ENCODE measurements at places on chromosomes 13 and 19.

DNA sequence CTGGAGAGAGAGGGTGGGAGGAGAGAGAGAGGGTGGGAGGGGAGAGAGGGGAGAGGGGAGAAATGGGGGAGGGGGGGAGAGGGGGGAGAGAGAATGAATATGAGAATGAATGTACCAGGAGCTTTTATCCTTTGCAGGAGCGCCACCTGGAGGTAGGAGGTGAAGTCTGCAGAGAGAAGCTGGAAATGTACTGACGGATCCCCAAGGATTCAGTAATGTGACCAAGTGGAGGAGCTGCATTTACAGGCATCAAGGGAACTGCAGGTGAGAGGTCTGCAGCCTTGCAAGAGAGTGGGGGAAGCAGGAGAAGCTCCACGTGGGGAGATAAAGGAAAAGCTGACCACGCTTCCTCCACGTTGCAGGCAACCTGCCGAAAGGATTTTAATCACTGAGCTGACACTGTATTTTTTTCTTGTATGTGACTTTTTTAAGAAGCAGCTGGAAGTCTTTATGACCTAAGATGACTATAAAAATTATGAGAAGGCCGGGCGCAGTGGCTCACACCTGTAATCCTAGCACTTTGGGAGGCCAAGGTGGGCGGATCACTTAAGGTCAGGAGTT, 33.7 kb downstream of the VSTM1 start:
- peak; percentile 86 for DNase-seq

DNA sequence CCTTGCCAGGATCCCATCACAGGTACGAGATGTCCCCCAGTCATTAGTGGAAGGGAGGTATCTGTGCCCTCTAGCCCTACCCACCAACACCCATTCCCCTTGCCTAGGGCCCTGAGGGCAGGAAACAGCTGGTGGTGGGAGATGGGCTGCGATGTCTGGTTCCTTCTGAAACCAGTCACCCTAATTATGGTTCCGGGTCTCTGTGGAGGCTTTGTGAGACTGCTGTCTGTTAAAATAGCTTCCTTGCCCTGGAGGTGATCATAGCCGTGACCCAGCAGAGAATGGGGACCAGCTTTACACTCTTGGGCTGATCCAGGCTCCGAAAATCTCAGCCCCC, 5.5 kb downstream of the ALDH16A1 start:
- no peak for DNase-seq

DNA sequence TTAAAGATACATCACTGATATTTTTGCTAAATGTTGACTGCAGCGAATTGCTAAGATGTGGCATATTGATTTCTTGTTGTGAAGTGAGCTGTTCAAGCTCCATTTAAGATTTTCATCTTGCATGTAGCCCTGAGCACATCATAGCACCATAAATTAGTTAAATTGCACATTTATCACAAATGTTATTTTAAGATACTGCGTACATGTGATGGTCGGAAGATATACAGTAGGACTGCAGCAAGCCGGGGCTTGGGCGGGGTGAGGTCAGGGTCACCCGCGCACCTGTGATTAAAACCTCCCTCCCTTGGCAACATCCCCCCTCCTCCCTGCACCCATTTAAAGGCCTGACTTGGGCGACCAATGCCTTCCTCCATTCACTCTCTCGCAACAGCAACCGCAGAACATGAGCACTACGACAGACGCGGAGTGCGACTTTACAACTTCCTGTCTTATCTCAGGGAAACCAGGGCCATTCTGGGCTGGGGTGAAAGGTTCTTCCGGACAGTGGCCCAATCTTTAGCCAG, 76.6 kb downstream of the TSHZ3 start:
- no peak for DNase-seq

GRCh38 chr19:38266981-38267597, 2.7 kb downstream of the SPINT2 start:
- no peak for DNase-seq

DNA sequence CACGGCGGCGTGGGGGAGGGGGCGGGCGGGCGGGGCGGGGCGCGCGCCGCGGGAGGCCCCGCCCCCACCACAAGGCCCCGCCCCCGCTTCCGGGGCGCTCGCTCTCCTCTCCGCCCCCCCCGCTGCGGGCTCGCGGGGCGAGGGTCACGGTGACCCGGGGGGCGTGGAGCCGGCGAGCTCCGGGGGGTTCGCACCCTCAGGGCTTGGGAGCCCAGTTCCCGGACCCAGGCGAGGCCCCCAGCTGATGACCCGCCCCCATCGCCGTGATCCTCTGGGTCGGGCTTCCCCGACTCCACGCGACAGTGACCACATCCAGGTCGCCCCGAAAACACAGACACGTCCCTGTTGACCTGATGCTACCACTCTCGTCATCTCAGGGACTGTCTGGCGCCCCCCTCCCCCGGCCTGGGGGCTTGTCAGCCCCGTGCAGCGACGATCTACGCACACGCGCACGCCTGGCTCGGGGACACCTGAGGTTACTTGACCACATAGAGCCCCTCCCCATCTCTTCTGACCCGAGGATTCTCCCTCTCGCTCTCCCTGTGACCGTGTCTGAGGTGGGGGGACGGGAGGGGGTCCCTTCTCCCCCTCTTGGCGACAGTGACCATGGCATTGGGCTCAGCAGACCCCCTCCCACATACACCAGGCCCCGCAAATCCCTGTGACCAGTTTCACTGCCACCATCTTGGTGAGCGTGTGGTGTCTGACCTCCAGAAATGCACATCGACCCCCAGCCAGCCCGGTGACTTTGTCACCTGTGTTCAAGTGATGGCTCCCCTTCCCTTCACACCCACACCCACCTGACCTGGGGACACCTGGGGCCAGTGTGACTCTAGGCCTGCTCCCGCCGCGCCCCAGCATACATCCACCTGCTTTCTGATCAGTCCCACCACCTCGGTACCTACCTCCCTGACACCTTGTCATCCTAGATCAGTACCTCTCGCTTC, 670 bp downstream of the MAP2K7 start:
- no peak for DNase-seq
